ENCODE measurements at places on chromosomes 7 and 10. TPM values are rescaled to one million over a fixed set of nuclear protein-coding genes. Genes with fewer than 3 reads are reported as not detected.

GRCh38 chr7:71860572-71860971 lies 551.6 kb downstream of the CALN1 start:
- no peak for DNase-seq

DNA sequence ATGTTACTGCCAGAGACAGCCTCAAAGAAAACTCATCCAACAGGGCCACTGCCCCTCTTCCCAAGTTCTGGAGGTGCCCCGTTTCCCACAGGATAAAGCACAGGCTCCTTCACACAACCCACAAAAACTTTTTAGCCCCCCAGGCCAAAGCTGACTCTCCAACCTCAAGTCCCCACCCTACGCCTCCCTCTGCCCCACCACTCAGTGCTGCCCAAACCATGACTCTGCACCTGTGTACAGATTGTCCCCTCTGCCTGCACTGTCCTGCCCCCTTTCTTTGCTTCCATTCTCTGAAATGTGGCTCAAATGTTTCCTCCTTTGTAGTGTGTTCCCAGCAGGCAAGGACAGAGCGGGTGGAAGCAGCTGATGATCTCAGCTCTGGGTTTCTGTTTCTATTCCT lies 284.0 kb downstream of the GRID1 start:
- no peak for DNase-seq

DNA sequence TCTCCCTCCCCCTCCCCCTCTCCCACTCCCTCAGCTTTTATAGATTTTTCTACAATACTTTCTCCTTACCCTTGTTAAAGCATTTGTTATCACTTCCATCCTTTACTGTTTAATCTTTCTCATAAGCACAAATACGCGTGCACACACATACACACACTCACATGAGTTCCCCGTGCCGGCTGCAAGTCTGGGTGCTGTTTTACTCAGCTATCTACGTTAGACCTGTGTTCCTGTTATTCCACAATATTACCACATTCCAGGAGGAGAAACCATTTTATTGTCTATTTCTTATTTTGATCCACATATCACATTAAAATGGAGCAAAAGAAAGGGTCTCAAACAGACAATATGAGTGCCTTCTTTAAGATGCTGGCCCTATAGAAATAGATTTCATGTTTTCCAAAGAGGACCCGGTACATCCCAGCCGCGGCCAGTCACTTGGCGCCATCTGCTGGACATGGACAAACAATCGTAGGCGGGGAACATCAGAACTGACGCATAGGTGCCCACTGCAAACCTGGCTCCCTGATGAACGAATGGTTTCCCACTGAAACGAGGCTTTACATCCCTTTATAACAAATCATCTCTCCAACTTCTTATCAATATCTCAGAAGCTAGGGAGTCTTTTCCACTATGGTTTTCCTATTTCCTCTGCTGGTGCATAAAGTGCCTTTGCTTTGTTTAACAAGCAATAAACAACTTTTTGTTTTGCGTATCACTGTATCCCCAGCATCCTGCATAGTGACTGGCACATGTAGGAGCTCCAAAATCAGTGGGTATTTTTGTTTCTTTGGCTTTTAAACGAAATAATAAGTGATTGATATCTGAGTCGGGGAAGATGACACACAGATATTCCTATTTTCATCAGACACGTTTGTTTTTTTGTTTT lies 25.2 kb upstream of the OPTN start:
- peak; percentile 62 for DNase-seq

GRCh38 chr7:84182301-84182700 lies 12.3 kb downstream of the SEMA3A start:
- DNase-seq: no peak

DNA sequence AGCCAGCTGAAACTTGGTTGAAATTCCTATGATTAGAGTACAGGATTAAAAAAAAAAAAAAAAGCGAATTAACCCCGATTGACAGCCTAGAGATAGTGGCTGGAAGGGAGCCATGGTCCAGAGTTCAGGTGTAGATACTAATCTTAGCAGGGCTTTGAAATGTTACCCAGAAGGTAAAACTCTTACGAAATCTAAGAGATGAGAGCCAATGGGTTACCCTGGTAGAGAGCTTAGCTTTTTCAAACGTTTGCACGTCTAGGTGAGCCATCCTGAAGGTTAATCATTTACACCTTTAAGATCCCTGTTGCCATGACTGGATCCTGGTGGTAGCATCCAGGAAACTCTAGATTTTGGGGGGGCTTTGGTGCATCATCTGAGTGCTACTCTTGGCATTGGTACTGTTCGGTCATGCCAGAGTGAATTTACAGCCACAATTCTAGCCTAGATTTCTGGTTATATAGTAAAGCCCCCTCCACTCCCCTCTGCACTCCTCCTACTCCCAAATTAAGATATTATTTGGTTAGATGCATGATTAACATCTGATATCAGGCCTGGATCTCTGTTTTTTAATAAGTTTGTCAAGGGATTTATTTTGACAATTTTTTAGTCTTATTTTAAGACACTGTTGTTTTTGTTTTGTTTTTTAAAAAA lies 1.2 kb downstream of the AGFG2 start:
- no peak for DNase-seq

DNA sequence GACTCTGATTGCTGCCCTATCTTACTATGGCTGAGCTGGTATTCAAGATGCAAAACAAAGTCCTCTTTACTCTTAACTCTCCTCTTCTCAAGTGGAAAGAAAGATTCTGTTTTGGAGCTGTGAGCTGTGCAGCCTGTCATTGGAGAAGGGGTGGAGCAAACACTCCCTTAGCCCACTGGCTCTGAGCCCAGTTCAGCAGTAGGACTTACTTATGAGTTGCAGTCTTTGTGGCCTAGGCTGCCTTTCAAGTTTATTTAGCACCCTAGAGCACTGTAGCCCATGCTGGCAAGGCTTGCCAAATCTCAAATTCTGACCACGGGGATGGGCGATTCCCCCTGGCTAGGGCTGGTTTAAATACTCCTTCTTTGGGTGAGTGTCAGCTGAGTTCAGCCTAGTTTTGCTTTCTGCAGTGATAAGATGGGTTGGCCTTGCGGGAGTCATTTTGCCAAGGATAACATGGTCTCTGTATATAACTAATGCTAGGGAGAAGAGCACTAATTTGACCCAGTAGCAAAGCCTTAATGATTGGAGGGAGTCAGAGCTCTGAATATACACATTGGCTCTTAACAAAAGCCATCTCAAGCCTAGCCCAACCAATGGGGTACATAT lies 110.2 kb downstream of the MYO3A start:
- no peak for DNase-seq

PKD1L1 gene
- 0.27 TPM for polyA plus RNA-seq
